ENCODE measurements at places on chromosomes 5 and 9. TPM values are rescaled to one million over a fixed set of nuclear protein-coding genes. Genes with fewer than 3 reads are reported as not detected.

DNA sequence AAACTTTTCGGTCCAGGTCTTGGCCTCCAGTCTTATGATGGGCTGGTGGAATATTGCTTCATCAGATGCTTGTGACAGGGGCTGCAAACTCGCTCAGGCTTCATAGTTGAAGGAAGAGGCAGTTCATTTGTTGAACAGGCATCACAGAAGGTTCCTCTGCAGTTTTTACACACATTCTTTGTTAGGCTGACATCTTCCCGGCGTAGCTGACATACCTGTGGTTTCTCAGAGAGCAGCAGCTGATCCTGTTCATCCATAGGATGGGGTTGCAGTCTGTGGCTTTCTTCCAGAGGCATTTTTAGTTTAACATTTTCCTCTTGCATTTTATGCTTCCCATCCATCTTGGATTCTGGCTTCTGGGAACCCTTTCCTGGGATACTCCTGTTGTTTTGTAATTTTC, 1255.2 kb downstream of the EFNA5 start:
- DNase-seq = peak; percentile 35

RMRP gene
- total RNA-seq = 7,636 TPM

PCDHB3 gene
- total RNA-seq = 1.9 TPM

GRCh38 chr9:126389992-126390391, 63.4 kb downstream of the MVB12B start:
- DNase-seq = no peak

DNA sequence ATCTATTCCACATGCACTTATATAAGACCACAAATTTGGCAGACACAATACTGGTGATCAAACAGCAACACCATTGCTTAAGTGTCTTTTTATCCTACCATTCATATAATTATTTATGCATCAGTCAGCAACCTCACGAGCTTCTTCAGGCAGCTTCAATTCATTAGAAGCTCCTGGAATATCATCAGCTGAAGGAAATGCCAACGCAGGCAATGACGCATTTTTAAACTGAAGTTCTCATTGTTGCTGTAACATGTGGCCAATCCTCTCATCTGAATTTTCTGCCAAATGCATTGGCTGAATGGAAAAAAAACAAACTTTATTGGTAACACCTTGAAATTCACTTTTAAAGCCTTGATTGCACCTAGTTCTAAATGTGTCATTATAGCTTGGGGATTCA, 376.4 kb upstream of the RGMB start:
- no peak for DNase-seq

DNA sequence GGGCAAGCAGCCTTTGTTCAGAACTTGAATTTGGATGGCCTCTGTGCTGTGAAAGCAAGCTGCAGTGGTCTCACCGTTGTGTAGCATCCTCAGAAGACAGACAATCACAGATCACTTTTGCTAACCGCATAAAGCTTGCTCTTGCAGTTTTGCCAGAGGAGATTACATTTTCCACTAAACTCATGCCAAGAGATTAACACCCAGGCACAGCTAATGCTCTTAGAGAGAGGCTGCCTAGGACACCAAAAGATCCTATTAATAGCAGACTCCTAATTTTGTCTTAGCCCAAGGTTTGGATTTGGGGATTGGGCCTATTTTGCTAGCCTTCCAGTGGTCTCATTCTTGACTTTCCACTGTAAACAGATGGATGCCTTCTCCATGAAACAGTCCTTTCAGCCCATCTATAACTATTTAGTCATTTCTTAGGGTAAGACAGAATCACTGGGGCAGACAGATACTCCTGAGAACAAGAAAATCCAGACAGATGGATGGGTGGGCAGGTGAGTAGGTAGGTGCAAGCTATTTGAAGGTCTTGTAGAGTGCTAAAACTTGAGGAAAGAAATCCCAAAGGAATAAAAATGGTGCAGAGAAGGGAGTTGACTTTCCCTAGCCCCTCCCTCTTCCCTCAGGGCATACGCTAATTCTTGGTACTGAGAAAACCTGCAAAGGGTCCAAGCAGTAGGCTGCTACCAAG, 506.2 kb downstream of the SPOCK1 start:
- DNase-seq = no peak

GRCh38 chr5:21143686-21144085, 1155.7 kb upstream of the CDH18 start:
- no peak for DNase-seq

CCDC192 gene
- total RNA-seq = not detected

- no peak for DNase-seq
Observed at GRCh38 chr5:73204733-73205132, 31.7 kb downstream of the TMEM174 start.

GRCh38 chr5:39266442-39266841, 47.1 kb upstream of the FYB1 start:
- DNase-seq = no peak

C5orf52 gene
- total RNA-seq = not detected

SGCD gene
- total RNA-seq = 0.29 TPM

DNA sequence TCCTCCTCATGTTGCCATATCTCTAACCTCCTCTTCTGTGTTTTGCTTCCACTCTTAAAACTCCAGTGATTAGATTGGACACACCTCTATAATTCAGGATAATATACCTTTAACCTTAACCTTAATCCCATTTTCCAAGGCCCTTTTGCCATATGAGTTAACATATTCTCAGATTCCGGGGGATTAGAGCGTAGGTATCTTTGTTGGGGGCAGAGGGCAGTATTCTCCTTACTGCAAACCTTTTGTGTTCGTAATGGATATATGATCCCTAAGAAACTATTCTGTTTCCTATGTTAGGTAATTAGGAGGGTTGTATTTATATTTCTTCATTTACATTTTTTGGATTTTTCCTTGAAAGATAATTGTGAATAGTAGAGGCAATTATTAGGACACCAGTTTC, 99.5 kb downstream of the VPS13A start:
- DNase-seq = no peak

DNA sequence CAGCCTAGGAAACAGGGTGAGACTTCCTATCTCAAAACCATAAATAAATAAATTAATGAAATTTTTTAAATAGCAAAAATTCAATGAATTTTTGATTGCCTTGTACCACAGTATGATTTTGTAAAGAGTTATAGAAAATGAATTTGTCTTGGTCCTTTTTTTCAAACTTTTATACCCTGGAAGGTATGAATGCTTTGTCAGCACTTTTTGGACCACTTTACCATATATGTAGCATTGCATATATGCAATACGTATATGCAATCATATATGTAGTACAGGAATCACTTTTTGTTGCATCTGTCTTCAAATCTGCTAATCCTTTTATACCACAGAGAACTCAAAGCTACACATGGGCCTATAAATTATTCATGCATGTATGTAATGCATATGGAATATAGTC, 9.2 kb upstream of the SMIM15 start:
- no peak for DNase-seq

MZB1 gene
- not detected for total RNA-seq

DNA sequence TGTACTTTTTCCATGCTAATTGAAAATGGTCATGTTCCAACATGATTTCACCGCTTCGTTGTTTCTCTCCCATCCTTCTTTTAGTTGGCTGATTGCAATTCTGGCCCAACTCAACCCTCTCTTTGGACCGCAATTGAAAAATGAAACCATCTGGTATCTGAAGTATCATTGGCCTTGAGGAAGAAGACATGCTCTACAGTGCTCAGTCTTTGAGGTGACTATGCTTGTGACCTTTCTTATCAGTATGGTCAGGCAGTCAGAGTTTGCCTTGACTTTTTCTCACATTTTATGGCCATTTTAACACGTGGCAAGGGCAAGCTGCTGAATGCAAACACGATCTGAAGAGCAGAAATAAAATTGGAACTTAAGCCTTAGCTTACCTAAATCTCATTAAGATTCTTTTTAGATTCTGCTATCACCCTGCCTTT, 36.0 kb upstream of the CREBRF start:
- no peak for DNase-seq
